ENCODE measurements at places on chromosomes 3 and 15.

DNA sequence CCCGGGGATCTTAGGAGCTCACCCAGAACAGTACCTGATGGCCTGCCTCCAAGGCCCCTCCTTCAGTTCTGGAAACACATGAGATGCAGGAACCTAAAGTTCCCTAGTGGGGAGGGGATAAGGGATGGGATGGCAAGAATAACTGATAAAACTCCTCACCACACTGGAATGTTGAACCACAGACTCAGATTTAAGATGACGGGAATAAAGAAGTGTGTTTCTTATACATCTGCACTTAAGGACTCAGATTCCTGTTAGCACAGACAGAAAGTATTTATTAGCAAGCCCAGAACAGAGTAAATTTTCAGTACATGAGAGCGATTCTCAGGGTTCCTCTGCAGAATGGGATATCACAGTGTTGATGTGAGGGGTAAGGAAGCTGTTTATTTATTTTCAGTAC lies 245.2 kb downstream of the TLE3 start:
- peak; percentile 76 for DNase-seq

DNA sequence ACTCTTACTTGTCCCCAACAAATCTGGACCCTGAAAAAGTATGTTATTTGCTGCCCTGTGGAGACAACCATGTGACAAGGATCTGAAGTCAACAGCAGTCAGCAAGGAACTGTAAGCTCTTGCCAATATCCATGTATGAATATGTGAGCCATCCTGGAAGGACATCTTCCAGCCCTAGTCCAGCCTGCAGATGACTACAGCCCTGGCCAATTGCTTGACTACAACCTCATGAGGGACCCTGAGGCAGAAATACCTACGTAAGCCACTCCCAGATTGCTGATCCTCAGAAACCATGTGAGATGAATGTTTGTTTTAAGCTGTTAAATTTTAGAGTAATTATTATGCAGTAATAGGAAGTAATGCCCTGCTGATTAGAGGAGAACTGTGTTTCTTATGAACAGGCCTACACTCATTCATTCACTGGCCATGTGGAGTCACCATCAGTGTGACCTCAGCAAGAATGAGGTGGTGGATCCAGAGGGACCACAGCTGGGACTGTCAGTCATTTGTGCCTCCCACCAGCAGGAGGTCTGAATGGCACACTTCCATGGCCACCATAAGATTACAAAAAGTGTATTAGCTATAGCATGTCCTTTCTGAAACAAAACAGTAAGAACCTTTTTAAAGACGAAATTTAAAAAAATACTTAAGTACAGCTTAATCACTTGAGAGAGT lies 92.6 kb downstream of the TFDP2 start:
- no peak for DNase-seq

DNA sequence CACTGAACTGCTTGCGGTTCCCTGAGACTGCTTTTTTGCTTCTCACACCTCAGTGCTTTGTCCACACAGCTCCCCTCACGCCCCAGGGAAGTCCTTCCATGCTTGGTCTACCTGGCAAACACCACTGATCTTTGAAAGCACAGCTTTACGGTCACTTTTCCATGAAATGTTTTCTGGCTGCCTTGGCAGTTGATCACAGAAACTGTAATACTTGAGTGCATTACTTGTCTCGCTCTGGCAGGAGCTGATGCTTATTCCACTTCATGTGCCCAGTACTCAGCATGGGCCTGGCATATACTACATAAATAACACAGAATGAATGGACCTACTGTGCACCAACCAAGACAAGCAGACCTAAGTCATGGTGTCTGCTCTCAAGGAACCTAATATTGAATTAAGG lies 121.1 kb downstream of the MEX3B start:
- no peak for DNase-seq

GRCh38 chr15:97993310-97993738 lies 32.8 kb downstream of the ARRDC4 start:
- DNase-seq: no peak

DNA sequence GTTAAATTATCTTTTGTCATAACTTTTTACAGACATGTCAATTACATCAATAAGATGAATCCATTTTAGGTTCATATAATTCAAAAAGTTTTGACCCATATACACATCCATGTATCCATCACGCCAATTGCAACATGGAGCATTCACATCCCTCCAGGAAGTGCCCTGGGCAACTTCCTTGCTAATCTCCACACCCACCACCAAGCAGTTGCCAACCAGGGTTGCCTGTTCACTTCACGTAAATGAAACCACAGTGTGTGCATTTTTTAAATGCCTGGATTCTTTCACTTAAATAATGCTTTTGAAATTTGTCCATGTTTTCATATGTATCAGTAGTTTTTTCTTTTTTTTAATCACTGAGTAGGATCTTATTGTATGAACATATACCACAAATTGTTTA lies 40.7 kb upstream of the LYZL4 start:
- no peak for DNase-seq

- no peak for DNase-seq
Measured at GRCh38 chr3:143918848-143919247, 52.8 kb upstream of the DIPK2A start.

- no peak for DNase-seq
Measured at GRCh38 chr15:96699871-96700401, 369.4 kb downstream of the NR2F2 start.

- DNase-seq: no peak
Measured at GRCh38 chr3:97942801-97943546, 29.3 kb downstream of the RIOX2 start.

GRCh38 chr3:43132870-43133636 lies 27.2 kb upstream of the POMGNT2 start:
- DNase-seq: no peak

- DNase-seq: no peak
Measured at GRCh38 chr3:64278625-64279024, 53.4 kb upstream of the PRICKLE2 start.

GRCh38 chr15:69997813-69998212 lies 99.9 kb downstream of the TLE3 start:
- DNase-seq: no peak

- DNase-seq: no peak
Measured at GRCh38 chr3:98985431-98985830, 83.9 kb upstream of the DCBLD2 start.

DNA sequence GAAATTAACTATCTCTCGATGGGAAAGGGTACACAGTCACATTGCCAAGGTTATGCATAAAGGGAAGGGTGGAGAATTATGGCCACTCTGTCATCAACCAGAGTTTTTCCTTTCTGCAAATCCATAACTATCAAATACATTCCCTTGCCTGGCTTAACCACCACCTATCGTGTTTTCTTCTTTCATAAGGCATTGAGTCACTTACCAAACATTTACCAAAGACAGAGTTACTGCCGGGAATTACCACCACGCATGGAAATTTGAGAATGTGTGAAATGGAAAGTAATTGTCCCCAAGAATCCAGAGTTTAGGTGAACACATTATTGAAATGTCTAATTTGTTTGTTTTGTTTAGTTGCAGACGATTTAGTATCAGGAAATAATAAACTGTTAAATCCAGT lies 134.3 kb upstream of the LRRN1 start:
- DNase-seq: no peak

DNA sequence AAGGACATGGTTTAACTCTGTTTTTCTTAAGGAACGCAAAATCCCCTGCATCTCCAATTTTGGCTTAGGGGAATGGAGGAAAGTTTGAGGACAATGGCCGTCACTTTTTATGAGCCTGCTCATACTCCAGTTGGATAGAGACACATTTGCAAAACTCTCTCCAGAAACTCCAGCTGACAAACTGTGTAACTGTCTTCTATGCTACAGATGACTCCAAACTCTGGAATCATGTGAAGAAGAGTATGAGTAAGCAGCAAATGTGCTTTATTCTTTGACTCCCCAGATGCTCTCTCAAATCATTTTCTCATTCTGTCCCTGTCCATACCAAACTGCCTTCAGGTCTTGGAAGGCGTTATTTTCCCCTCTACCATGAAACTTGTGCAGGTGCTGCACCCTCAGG lies 226.5 kb upstream of the GPR149 start:
- no peak for DNase-seq

GRCh38 chr15:28885630-28886430 lies at the start of gene APBA2:
Gene APBA2, plus strand, starts transcription at chr15:28885974. Its CDS starts 167,911 bp downstream, at chr15:29053885.
- peak; percentile 51 for DNase-seq

DNA sequence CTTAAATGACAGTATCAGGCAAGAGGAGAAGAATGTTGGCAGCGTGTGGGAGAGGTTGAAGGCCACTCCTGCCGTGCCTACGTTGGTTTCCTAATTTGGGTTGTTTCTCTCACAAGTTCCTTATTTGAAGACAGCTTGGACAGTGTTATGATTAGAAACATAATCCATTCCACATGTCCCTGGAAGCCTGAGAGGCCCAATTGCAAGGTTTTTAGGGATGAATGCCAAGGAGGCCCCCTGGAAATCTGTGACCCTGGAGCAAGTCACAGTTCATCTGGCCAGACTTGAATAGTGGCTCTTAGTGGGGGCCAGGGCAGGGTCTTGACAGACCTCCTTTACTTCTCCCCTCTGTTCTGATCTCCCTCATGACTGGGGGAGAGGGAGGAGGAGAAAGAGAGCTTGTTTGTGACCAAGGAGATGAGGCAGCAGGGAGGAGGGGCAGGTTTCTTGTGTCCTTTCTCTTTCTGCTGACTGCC lies 584.4 kb upstream of the TBL1XR1 start:
- peak; percentile 46 for DNase-seq
